Smooth muscle cell of the brain vasculature (primary cell): ENCODE measurements at places on chromosomes 11 and 22.

- no peak for DNase-seq
Observed at GRCh38 chr11:85044911-85045310, 582.2 kb downstream of the DLG2 start.

- DNase-seq: no peak
Observed at GRCh38 chr11:110295531-110296225, 736 bp downstream of the RDX start.

DNA sequence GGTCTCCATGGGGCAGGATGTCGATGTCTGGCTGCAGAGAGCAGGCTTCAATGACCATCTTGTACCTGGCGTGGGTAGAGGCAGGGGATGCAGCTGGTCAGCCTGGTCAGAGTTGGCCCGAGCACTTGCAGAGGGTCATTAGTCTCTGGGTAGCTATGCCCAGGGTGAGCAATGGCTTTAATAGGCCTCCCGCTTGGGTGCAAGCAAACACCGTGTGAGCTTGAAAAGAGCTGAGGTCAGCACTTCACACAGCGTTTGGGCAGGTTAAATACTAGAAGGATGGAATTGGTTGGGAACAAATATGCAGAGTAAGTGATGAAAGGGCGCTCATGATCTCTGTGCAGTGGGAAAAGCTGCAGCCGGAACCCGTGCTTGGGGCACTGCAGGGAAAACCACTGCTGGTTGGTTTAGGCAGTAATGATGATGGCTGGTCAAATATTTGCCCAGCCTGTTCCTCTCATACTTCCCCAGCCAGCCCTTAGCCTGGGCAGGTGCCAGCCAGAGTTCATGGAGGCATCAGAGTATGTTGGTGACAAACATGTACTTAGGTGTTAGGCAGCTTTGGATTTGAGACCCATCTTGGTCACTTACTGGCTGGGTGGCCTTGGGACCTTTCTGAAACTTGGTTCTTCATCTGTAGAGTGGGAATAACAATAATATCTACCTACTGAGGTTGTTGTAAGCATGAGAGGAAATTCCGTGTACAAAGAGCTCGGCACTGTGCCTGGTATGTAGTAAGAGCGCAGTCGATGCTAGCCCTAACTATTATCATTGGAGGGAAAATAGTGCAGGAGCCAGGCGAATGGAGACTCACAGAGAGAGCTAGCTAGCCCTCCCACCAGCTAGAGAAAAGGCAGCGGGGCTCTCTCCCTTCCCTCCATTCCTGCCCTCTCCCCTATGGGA lies 25.2 kb upstream of the KCNJ11 start:
- DNase-seq: no peak

- DNase-seq: no peak
Observed at GRCh38 chr11:129935723-129936122, 40.3 kb upstream of the NFRKB start.

DNA sequence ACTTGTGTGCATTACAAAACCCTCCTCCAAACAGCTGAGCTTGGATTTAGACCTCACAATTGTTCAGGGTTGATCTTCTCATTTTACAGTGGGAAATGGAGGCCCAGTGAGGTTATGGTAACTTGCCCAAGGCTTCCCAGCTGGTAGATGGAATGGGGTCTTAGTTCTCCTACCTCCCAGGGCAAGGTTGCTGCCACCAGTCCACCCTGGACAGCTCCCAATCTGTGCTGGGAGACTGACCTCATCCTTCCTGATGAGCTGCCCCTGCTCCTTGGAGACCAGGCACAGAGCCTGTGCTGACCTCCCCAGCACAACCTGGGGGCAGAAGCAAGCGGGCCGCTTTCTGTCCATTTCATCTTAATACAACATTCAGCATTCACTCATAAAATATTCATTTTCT lies 190.7 kb downstream of the ST3GAL4 start:
- no peak for DNase-seq

- no peak for DNase-seq
Observed at GRCh38 chr11:44382118-44382517, 72.2 kb upstream of the ALX4 start.

- no peak for DNase-seq
Observed at GRCh38 chr22:38086001-38086845, 2.2 kb upstream of the SLC16A8 start.

DNA sequence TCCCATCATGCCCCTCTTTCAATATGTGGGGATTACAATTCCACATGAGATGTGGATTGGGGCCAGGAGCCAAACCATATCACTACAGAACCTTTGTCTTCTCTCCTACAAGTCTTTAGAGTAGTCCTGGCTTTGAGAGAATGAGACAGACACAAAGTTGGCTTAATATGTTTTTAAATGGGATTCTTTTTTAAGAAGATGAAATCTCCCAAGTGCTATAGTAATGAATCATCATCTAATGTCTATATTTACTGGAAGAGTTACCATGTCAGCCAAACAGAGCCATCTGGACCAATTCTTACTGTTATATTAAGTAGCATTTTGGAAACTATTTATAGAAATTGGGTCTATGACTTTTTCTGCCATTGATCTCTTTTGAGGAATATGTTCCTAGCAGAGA lies 38.1 kb upstream of the CARD18 start:
- DNase-seq: peak; percentile 46
